Urinary bladder (tissue), 4 donors: ENCODE measurements at places on chromosomes 16 and 17.

DNA sequence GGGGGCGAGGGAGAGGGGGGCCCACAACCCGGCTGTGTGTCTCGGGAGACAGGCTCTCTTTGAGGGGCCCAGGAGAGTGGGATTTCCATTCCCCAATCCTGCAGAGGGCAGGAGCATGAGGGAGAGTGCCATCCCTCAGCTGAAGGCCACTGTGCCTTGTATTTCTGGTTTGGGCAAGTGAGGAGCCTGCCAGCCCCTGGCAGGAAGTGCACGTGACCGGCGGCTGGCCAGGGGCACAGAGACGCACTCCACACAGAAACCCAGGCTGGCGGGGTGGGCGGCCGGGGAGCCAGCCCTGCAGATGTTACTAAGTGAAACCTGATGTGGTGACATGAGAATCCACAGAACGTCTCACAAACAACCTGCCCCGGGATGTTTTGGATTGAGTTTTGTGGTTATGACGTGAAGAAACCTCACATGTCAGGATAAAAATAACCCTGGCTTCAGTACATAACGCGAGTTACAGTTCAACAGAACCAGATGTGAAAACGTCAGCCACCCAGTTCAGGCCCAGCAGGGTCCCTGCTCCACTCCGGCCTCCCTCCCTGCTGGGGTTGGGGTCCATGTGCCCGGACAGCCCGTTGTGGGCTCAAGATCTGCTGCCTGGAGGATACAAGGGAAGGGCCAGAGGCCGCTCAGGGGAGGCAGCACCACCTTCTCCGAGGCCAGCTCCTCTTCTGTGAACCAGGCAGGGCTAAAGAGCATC, 51.7 kb upstream of the MTSS2 start:
- no peak for DNase-seq

DNA sequence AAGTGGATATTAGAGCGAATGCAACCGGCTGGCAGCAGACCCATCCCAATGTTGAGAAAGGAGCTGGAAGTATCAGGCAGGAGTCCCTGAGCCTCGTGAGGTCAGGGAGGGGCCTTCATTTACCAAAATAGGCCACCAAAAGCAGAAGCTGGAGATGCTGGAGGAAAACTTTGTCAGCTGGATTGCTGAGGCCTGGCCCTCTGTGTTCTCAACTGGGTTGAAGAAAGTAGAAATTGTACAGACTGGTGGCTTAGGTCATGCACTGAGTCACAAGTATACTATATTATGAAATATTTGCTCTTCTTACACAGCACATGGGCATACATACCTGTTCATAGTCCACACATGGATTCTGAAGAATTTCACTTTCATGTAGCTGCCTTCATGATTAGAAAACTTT, 23.2 kb upstream of the TEKT3 start:
- no peak for DNase-seq

GRCh38 chr17:61410141-61411010, 10.7 kb downstream of the TBX2 start:
- no peak for DNase-seq

DNA sequence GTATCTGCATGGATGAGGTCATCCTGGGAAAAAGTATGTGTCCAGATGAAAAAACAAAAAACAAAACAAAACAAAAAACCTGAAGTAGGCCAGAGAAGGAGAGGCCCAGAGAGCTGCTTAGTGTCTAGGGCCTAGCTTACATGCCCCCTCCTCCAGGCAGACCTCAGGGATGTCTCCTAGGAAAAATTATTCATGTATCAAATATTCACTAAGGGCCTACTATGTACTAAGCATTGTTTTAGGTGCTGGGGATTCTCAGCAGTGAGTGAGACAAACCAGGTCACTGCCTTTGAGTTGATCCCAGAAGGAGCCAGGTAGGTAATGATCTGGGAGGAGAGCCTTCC, 49.5 kb downstream of the IRX6 start:
- DNase-seq = no peak

DNA sequence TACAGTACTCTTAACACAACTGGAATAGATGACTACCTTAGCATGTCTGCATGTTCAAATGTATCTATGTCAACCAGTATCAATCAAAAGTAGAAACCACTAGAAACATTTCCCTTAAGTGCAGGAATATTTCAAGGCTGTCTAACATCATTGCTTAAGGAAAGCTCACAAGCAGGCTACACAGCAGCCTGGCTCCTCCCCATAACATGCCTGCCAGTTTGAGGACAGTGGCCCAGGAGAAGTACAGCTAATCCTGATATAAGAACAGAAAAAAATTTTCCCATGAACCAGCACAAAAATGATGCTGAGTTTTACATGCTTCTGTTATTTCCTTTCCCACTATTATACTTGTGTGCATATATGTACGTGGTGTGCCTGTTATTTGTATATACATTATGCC, 175.1 kb downstream of the MYO1D start:
- DNase-seq = no peak

- no peak for DNase-seq
Observed at GRCh38 chr17:58204796-58205195, 12.3 kb downstream of the EPX start.

DNA sequence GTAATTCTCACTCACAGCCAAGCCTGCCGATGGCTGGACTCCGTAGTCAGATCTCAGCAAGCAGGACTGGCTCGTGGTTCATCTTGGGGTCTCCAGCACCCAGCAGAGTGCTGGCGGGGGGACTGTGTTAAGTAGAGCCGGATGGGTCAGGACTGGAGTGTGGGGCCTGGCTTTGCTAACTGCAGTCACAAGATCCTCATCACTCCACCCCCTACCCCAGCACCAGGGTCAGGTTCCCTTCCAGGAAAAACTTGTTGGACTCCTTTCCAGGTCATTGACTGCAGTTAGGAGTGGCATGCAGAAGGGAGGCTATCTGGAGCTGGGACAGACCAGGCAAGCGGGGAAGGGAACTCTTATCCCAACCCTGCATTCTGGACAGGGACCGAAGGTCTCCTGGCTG, 6.0 kb downstream of the CIITA start:
- DNase-seq = no peak

DNA sequence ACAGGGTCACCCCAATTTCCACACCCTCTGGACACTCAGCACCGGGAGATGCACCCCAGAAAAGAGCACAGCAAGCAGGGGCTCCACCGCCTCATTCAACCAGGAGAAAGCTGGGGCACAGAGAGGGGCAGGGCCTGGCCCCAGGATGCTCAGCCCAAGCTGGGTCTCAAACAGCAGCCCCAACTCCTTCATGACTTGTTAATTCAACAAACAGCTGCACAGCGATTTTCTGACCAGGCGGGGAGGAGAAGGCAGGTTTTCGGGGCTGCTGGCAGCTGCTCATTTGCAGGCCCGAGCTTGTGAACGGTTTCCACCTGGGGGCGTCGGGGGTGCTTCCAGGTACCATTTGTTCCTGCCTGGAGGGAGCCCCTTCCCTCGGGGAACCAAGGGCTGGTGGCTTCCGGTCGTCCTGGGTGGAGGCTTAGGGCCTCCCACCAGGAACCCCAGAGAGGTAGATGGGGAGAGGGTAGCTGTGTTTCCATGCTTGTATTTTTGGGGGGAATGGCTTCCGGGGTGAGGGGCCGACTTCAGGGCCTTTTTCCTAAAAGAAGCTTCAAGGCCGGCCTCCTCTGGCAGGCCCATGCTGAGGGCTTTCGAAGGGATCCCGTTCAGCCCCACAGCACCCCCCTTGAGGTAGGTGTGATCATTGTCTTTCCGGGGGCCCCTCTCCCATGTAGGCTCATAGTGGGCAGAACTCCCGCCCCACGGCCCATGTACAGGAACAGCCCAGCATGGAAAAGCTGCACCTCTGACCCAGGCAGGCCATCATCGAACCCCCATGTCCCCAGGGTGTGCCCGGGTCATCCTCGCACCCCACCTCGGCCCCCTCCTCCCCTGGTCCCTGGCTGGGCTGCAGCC, 191.6 kb upstream of the GSE1 start:
- no peak for DNase-seq

DNA sequence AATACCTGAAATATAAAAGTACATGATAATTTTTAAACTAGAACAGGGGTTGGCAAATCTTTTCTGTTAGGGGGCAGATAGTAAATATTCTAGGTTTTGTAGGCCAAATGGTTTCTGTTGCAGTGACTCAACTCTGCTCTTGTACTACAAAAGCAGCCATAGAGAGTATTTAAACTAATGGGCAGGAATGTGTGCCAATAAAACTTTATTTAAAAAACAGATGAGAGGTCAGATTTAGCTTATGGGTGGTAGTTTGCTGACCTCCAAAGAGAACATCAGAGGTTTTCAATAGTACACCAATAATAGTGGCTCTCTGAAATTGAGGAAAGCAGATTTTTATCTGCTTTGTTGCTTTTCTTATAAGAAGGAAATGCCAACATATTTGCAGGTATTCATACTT, 15.2 kb upstream of the FAM20A start:
- DNase-seq = no peak

- DNase-seq = no peak
Observed at GRCh38 chr16:59067205-59067604, 333.1 kb upstream of the GOT2 start.

DNA sequence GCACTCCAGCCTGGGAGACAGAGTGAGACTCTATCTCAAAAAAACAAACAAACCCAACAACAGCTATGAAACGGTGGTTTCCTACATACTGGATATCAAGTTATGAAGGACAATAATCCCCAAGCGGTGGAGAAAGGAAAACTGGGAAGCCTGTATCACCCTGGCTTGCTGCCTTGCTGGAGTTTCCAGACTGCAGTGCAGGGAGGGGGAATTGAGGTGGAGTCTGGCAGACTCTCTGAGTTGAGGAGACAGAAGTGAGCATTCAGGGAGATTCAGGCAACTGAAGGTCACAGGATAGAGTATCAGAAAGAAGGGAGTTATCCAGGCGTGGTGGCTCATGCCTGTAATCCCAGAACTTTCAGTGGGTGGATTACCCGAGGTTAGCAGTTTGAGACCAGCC, 11.9 kb downstream of the QRICH2 start:
- no peak for DNase-seq

DNA sequence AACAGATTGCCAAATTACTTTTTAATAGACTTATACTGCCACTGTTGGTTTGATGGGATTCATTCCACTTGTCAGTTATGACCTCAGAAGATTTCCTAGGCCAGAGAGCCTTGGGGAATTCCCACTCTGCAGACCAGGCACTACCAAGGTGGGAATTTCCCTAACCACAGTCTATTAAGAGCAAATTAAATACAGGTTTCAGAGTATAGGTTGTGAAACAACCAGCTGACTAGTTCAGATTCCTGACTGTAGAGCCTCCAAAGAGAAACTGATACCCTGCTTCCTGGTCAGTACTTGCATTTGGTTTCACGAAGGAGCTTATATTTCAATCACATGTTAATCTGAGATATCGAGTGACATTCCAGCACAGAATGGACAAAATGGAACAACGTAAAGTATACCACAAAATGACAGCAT, 186.5 kb downstream of the STX8 start:
- no peak for DNase-seq

GRCh38 chr17:40366861-40367518, 2.5 kb upstream of the GJD3 start:
- no peak for DNase-seq

DNA sequence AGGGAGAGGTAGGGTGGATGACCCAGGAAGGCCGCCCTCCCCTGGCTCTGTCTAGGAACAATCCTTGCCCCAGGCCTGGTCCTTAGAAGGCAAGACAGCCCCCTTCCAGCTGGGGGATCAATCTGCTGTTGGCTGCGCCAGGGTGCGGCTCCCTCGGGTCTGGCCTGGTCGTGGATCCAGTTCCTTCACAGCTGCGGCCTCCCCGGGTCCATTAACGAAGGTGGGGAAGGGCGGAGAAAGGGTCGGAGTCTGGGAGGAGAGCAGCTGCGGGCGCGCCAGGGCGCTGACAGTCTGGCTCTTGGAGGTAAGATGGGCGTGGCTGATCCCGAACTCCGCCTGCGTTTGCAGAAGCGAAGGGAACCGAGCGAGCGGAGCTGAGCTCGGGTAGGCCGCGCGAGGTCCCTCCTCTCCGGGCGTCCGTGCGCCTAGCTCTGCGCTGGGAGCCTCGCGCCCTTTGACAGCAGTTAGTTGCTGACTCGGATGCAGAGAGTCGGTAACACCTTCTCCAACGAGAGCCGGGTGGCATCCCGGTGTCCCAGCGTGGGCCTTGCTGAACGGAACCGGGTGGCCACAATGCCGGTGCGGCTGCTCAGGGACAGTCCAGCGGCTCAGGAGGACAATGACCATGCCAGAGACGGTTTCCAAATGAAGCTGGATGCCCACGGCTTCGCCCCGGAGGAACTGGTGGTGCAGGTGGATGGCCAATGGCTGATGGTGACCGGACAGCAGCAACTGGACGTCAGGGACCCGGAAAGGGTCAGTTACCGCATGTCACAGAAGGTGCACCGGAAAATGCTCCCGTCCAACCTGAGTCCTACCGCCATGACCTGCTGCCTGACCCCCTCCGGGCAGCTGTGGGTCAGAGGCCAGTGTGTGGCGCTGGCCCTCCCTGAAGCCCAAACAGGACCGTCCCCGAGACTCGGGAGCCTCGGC, at the start of gene HSPB9:
Gene HSPB9, plus strand, starts transcription at position 434 of the 933 bp plus-strand sequence. Its CDS starts 47 bp downstream, at position 481.
- no peak for DNase-seq

GRCh38 chr17:69854225-69854780, 220.7 kb upstream of the KCNJ16 start:
- no peak for DNase-seq

DNA sequence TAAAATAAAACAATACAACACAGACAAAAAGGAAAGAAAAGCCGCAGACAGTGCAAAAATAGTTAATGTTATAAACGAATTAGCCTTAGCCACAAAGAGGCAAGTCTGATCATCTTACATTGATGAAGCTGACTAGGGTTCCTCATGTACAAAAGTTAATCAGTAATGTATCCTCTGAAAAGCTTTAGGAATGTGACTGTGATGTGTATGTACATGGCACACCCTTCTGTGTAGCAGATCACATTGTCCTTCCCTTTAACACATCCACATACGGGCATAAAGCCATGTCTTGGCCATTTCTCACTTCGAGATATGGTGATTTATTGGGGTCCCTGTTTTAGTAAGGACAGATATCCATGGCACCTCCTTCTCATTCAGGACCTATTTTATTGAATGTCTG, 1327.5 kb upstream of the CDH8 start:
- DNase-seq = no peak

- DNase-seq = no peak
Observed at GRCh38 chr16:87361916-87362619, 21.5 kb downstream of the FBXO31 start.

DNA sequence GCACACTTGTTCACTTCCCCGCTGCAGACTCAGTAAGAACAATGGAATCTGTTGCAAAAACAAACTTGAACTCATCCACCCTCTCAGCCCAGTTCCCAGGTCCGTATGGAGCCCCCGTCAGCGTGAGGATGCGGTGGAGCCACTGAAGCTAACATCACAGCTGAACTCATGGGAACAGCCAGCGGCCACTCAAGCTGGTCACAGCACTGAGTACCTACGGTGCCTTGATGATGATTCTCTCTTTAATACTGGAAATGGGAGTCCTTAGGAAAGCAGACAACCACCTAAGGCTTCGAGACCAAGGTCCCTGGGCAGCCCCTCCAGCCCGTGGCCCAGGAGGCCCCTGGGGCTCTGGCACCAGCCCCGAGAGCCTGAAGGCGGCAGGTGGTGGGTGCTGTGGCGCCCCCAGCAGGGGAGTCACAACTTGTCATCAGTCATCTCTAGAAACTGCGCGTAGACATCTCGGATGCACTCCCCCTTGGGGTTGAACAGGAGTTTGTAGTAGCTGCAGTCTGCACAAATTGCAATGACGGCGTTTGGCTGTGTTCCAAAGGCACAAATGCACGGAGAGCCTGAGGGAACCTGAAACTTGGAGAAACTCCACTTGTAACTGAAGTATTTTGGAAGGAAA, 31.0 kb upstream of the RHOT1 start:
- peak; percentile 78 for DNase-seq

- DNase-seq = peak; percentile 29
Observed at GRCh38 chr17:27378482-27379175, 77.6 kb upstream of the KSR1 start.
